ENCODE measurements at places on chromosomes 3 and 15.

DNA sequence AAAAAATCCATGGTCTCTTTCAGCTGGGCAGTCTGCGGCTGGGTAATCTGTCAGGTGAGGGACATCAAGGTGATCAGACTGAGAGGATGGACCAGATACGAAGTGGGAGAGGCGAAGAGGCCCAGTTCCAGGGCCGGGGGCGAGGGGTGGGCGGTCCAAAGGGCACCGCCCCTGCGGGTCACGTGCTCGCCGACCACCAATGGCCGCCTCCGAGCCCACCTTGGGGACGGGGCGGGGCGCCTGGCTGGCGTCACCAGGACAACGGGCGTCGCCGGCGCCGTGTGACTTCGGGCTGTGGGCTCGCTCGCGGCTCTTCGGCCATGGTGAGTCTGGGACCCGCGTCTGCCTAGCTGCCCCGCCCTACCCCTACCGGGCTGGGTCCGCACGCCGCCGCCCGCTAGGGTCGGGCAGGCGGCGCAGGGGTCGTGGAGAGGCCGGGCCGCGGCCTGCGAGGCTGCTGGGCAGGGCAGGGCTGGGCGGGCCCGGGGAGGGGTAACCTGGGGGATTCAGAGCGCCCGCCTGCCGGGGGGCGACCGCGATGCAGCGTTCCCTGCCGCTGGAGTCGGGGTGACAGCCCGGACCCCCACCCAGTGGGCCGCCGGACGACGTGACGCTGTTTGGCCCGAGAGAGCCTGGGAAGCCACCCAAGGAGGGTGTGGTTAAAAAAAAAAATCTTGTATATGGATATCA, at the start of gene FBXL2:
Gene FBXL2, plus strand, starts transcription at position 250 of the 690 bp plus-strand sequence. Its CDS starts 71 bp downstream, at position 321.
- no peak for DNase-seq

DNA sequence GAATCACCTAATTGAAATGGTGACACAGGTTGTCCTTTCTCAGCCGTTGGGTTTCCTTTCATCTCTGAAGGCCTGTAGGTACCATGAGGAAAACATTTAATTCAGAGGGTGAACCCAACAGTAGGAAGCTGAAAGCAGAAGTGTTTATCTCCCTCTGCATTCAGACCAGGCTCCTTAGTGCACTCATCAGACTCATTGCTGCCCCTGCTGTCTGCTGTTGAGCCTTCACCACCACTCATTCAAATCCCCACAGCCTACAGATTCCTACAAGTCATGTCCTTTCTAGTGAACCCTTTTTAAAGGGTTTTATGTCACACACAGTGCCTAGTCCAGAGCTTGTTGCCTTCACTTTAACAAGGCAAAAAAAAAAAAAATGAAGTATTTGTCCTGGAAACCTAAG, 13.4 kb downstream of the WDR48 start:
- DNase-seq: no peak

DNA sequence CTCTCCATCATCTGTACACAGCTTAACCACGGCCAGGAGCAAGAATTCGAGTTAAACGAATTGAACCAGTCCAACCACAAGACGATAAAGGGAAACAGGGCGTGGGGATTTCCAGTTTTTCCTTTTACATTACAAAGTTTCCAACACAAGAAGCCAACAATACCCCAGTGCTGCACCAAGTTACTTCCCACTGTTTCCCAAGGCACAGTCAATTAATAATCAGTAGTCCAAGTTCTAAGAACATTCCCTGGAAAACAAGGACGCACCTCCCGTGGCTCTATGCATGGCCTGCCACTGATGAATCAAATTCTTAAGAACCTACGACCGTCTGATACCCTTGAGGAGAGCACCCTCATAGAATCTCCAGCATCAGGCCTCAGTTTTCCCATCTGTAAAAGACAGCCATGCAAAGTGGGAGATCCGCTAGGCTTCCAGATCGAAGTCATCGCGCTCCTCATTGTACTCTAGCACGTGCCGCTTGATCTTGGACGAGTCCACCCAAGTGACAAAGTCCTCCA, 774 bp downstream of the IMP3 start:
- DNase-seq: no peak

GRCh38 chr3:53833053-53833645, 13.1 kb downstream of the CHDH start:
- no peak for DNase-seq

DNA sequence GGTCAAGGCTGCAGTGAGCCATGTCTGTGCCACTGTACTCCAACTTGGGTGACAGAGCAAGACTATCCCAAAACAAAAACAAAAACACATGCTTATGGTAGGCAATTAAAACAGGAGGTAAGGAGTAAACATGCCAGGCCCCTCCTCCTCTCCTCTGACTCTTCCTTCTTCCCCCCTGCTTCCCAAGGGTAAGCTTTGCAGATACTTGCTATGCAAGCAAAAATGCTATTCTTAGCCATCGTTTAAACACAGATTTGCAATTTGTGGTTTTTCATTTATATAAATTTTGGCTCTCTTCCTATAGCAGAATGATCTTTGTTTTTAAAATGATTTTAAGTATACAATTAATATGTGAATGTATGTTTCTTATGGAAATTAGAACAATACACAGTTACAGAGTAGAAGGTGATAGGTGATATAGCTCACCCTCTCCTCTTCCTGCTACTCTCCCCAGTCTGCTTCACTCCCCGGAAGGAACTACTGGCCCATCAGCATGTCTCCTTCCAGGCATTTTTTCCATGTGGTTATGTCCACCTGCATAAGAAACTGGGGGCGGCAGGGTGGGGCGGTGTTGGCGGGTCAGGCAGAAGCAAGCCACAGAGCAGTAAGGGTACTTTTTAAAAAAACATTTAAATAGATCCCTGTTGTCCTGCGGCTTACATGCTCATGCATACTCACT, 42.1 kb downstream of the IGF1R start:
- no peak for DNase-seq

- DNase-seq: no peak
These were observed 421.9 kb downstream of the MECOM start for GRCh38 chr3:169241630-169241990.

DNA sequence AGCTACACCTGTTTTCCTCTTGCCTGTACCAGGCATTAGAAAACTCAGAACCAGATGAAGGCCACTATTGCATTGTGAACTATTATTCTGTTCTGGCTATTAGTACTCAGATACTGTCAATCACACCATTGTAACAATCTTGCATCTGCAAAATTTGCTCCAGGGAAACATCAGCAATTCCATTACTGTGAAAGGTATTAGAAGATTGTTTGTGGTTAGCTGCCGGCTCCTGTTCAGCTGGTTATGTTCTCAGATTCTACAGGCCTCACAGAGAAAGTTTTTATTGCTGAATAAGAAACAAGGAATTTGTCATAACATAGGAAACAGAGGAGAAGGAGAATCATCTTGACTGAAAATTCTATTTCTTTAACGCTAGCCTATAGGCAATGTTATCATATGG, 179.9 kb downstream of the PLOD2 start:
- no peak for DNase-seq

- no peak for DNase-seq
These were observed 24.6 kb upstream of the RSL24D1 start for GRCh38 chr15:55221090-55222011.

- no peak for DNase-seq
These were observed 82.8 kb downstream of the MAGI1 start for GRCh38 chr3:65955792-65956477.

- DNase-seq: no peak
These were observed 45.9 kb upstream of the TRPM1 start for GRCh38 chr15:31147456-31147855.

DNA sequence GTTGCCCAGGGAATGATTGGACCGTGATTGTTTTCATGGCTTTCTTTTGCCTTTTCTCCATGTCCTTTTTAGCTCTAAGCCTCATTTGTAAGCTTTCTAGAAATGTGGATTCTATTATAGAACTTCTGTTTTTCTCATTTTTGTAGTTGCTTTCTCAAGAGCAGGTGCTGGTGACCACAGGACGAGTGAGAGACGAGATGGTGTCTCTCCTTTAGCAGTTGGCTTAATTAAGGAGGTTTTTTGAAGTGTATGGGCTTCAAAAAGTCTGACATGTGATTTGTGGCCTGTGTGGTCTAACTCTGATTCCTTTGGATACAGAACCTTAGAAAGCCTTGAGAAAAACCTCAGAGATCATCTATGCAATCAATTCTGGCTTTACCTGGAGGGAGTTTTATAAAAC, 292.8 kb downstream of the LPP start:
- DNase-seq: no peak

DNA sequence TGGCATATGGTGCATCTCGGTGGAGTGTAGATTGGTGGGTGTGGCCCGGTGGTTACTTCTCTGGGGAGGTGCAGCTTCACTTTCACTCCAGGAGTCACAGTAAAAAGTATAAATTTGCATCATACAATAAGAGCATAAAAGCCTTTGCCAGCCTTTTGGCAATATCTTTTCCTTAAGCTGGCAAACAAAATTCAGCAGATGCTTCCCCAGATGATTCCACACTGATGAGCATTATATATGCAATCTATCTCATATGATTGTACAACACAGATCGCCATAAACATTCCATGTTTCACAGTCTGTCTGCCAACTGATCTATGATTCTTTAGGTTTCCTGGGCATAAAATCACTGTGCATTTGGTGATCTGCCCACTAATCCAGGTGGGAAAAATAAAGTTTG, 120.2 kb upstream of the ALCAM start:
- DNase-seq: no peak

DNA sequence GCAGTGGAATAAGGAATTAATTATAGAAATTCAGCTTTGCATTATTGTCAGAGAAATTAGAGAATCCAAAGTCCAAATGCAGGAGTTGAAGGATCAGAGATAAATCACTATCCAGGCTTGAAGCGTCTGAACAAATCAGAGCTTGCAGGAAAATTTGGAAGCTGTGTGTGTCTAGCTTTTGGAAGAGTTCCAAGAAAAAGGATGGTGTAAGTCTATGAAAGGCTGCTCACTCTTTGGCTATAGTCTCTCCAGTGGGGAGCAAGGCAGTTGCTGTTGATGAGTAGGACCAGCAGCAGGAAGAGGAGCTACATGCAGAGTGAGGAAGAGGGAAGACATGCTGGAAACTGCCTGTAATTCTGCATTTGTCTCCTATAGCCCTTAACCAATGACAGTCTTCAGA, 464.3 kb upstream of the GRM7 start:
- no peak for DNase-seq

GRCh38 chr15:96390986-96391385, 60.5 kb downstream of the NR2F2 start:
- no peak for DNase-seq

DNA sequence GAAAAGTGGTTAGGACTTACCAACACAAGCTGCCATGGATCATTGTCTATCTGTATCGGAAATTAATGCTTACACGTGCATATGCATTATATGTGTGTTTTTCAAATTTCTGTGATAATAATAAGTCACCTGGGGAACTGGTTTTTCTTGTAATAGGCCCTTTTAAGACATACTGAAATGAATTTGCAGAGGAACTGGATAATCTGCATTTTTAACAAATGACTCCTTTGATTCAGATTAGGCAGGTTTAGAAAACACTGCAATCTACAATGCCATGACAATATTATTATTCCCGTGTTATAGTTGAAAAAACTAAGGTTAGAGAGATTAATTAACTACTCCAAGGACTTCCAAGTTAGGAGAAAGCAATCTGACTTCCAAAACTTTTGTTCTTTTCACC, 23.4 kb downstream of the STRIT1 start:
- DNase-seq: no peak

- no peak for DNase-seq
These were observed 72.1 kb downstream of the ANO10 start for GRCh38 chr3:43549626-43550290.

DNA sequence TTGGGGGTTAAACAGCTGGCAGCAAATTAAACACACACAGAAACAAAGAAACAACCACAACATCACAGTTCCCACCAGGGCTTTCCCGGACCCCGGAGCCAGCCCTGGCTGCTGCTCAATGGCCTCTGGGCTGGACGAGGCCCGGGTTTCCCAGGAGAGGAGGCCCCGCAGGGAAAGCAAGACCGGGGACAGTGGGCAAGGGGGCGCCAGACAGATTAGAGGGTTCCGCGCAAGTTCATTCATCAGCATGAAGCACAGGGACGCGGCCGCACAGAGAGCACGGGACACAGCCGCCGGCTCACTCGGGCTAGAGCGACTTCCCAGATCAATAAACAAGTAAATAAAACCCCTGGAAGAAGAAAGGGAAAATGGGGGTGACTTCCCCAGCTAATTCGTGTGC, 66.4 kb upstream of the RPL32 start:
- no peak for DNase-seq

DNA sequence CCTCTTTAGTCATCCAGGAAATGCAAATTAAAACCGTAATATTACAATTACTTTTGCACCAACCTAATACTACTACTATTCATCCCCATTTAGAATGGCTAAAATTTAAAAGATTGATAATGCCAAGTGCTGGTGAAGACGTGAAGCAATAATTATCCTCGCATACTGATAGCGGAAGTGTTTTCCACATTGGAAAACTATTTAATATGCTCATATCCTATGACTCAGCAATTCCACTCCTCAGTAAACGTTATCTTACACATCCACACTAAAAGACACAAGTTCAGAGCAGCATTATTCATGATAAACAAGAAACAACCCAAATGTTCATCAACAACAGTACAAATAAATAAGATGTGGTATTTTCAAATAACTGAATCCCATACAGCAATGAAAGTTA, 70.6 kb downstream of the VPS13C start:
- no peak for DNase-seq

DNA sequence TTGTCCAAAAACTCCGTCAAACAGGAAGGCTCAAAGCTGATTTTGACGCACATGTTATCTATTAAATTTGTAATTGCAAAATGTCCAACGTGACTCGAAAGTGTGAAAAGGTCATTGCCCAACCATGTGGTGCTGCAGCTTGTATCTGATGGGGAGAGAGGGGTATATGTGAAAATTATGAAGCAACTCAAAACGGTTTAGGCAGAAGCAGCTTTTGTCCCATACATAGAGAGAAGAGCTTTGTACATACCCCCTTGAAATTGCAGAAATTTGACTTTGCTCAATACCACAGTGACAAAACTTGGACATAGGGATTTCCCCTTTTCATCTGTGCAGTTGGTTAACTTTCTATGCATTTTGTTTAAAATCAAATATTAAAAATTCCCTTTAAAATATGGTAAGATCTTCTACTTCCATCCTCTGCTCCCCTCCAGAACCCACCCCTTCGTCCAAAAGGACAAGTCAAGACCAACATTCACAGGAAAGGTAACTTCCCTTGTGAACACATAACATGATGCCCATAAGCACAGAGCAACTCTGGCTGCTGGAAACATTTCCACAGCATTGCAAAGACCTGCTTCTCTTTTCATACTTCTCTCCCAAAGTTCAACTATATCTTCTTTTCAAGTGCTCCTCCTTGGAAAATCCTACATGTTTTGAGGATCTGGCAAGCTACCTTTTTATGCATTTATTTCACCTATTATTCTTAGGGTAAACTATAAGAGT, 253.7 kb upstream of the THBS1 start:
- no peak for DNase-seq

- DNase-seq: no peak
These were observed 11.7 kb downstream of the BAHD1 start for GRCh38 chr15:40452296-40453090.

DNA sequence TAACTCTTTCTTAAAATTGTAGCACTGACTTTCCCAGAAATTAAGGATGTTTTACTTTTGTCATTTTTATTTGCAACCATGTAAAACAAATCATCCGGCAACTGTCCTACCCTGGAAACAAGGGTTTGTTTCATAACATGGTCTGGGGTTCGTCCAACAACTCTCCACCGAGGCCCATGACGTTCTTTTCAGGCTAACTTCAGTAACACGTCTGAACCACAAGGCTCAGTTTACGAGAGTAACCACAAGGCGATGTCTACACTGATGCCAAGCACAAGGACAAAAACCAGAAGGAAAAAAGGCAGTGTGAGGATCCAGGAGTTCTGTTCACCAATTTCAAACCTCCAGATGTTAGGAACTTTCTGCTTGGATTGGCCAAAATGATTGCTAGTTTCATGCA, 546.1 kb downstream of the NTRK3 start:
- DNase-seq: no peak

GRCh38 chr15:66994927-66995656, 70.3 kb upstream of the SMAD3 start:
- no peak for DNase-seq
